ENCODE measurements at places on chromosomes 12 and 14.

DNA sequence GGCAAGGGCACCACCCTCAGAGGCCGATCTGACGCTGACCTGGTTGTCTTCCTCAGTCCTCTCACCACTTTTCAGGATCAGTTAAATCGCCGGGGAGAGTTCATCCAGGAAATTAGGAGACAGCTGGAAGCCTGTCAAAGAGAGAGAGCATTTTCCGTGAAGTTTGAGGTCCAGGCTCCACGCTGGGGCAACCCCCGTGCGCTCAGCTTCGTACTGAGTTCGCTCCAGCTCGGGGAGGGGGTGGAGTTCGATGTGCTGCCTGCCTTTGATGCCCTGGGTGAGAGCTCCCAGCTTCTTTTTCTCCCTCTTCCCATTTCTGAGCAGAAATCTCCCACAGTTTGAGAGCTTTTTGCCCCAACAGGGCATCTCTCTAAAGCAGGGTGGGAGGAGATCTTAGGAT, 1.8 kb downstream of the OAS1 start:
- DNase-seq: peak; percentile 47

DNA sequence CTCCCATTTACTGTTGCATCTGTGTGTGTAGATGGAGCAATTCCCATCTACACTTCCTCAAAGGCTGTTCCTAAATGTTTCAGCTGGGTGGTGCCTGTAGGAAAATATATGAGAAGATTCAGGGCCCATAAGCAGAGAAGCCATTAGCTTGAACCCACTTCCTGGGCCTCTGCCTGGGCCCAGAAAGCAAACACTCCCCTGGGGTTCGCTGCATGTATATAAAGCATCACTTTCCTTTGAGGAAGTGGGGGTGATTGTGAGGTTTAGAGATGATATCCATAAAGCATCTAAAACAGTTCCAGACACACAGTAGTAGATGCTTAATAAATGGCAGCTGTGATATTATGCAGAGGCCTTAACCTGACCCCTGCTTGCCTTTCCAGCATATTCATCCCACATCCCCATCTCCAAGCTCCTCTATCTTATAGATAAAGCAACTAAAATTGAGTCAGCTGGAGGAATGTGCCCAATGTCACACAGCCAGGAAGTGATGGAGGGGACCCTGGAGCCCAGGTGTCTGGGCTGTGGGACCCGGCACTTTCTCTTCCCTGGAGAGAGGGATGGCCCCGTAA, 280.0 kb upstream of the CRY1 start:
- no peak for DNase-seq

DNA sequence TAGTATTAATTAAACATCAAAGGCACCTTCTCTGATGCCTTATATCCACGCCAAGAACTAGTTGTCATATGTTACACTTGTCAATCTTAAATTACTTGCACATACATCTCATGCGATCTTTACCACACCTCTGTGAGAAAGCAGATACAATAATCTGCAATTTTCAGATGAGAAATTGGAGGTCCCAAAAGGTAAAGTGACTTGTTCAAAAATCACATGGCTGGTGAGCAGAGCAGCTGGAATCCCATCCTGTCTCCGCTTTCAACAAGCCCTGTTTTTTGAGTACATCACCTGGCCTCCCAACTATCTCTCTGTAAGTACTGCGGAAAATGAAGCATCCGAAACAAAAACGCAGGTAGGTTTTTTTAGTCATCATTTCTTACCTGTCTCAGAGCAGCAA, 203.4 kb upstream of the FOXN3 start:
- no peak for DNase-seq

DNA sequence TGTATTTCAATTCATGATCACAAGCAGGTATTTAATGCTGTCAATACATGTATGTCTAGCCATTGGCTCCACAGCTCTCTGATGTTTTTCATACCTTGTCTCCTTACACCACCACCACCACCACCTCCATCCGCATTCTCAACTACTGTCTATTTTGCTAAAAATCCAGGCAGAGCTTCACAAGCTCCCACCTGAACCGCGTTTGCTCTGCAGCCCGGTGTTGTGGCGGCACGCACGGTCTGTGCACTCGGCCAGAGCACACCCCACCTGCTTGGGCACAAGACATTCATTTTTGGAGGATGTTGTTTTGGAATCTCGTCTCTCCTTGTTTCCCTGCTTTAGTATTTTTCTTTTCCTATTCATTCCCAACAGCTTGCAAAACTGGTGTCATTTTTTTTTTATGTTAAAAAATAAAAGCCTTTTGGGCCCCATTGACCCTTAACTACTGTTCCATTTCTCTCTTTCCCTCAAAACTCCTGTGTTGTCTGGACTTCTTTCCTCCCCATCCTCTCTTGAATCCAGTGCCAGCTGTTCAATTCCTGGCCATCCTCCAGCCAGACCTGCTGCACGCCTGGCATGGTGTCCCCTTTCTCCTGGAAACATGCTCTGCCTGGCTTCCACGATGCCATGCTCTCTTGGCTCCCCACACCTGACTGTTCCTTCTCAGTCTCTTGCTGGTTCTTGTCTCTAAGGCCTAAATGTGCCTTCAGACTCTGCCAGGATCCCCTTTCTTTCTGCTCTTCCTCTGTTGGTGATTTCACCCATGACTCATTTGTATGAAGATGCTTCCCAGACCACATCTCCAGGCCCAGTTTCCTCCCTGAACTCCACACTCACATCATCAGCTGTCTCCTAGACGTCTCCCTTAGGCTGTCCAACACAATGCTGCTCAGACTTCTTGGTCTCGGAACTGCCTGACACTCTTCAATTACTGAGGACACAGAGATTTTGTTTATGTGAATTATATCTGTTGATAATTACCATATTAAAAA, 37.9 kb downstream of the PIWIL1 start:
- DNase-seq: no peak

DNA sequence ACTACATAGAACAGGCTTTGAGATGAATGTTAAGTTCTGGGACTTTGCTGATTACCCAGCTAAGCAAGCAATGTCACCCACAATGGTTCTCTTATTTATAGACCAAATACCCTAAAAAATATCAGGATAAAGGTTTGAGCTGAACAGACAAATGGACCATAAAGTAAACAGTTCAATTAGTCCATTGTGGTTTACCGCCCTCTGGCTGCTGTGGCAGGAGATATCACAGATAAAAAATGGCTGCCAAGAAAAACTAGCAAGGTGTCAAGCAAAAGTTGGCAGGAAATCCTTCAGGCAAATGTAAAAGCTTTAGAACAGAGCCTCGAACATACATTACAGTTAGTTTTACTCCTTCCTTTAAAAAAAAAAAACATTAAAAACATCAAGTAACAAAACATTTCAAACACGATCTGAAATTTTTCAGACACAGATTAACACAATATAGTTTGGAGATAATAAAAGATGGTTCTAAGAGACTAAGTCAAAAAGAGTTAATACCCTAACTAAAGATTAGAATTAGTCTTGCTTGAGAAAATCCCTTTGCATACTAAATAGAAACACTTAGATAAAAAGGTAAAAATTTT, 41.3 kb downstream of the MED13L start:
- DNase-seq: no peak

DNA sequence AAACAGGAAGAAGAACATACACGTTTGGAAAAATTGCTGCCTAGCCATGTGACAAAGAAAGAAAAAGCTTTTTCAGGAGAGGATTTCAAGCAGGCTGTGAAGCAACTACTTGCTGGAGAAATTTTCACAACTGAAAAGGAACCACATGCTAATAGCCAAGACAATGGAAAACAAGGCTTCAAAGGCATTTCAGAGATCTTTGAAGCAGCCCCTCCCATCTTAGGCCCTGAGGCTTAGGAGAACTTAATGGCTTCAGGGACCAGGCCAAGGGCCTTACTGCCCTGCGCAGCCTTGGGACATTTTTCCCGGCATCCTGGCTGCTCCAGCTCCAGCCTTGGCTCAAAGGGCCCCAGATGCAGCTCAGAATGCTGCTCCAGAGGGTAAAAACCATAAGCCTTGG, 255.9 kb upstream of the ARID2 start:
- no peak for DNase-seq

DNA sequence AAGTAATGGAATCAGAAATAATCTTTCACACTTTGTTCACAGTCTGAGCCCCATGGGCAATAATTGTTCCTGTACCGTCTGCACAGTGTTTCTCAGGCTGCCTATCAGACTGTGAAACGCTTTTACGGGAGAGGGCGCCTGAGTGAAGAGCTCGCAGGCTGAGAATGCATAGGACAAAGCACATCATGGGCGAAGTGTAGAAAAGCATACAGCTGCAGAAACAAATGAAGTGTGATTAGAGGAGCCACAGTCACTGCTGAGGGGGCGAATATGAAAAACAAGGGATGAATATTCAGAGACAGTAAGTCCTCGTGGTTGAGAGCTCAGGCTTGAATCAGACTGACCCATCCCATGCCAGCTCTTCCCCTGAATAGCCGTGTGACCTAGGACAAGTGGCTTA, 438.4 kb upstream of the DCN start:
- DNase-seq: no peak

- peak; percentile 93 for DNase-seq
These were observed 16.9 kb downstream of the ASB2 start for GRCh38 chr14:93959239-93960107.

DNA sequence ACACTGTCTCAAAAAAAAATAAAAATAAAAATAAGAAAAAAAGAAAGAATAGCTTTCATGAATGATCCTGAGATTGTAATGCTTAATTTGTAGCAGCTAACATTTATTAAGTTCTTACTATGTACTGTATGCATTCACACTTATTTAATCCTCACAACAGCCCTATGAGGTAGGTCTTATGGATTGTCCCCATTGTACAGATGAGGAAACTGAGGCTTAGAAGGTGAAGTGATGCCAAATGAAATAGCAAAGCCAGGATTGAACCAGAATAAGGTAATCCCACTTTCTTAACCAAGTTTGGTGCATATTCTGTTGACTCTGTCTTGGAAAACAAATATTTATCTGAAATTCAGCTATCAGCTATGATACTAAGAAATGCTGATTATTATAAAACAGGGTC, 2.1 kb downstream of the USP30 start:
- DNase-seq: no peak

GRCh38 chr14:53888535-53889386, 67.9 kb downstream of the BMP4 start:
- DNase-seq: no peak

GRCh38 chr12:132367071-132367851, 37.9 kb upstream of the GALNT9 start:
- DNase-seq: no peak

GRCh38 chr14:34103176-34103575, 152.3 kb upstream of the EGLN3 start:
- DNase-seq: no peak

DNA sequence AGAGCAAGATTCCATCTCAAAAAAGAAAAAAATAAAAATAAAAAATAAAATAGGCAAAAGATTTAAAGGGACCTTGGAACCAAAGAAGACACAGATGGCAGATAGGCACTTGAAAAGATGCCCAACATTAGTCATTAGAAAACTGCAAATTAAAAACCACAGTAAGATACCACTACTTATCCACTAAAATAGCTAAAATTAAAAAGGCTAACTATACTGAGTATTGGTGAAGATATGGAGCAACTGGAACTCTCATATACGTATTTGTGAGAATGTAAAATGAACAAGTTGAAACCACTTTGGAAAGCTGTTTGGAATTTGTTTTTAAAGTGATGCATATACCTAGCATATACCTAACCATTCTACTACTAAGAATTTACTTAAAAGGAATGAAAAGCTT, 22.3 kb downstream of the BLTP3B start:
- no peak for DNase-seq

GRCh38 chr12:13964666-13965065, 16.7 kb downstream of the GRIN2B start:
- no peak for DNase-seq

GRCh38 chr14:102817942-102818940, 41.0 kb downstream of the TRAF3 start:
- DNase-seq: no peak

DNA sequence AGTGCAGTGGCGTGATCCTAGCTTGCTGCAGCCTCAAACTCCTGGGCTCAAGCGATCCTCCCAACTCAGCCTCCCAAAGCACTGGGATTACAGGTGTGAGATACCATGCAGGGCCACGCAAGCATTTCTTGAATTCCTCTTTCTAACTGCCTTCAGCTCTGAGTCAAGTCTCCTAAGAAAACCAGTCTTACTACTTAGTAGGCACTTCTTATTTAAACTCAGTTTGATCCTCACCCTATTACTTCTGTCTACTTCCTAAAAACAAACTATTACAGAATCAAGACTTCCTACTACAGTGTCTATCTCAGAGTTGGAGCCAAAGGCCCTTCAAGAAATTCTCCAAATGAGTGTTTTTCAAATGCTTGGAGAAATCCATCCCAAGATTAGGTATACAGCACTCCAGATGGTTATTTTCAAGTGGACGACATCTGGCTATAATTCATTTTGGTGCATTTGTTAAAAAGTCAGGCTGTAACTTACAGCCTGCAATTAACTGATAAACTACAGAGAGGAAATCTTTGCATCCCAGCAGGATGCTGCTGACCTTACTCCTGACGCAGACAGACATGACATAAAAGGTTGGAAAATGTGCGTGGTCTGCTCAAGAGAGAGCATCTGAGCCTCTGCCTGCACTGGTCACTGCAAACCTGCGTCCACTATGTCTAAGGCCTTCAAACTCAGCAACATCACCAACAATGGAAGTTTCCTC, 34.7 kb downstream of the SSH1 start:
- DNase-seq: no peak

DNA sequence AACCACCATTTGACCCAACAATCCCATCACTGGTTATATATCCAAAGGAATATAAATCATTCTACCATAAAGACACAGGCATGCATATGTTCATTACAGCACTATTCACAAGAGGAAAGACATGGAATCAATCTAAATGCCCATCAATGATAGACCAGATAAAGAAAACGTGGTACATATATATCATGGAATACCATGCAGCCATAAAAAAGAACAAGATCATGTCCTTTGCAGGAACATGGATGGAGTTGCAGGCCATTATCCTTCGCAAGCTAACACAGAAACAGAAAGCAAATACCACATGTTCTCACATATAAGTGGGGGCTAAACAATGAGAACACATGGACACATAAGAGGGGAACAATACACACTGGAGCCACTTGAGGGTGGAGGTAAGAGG, 15.7 kb downstream of the CAPRIN2 start:
- DNase-seq: no peak

DNA sequence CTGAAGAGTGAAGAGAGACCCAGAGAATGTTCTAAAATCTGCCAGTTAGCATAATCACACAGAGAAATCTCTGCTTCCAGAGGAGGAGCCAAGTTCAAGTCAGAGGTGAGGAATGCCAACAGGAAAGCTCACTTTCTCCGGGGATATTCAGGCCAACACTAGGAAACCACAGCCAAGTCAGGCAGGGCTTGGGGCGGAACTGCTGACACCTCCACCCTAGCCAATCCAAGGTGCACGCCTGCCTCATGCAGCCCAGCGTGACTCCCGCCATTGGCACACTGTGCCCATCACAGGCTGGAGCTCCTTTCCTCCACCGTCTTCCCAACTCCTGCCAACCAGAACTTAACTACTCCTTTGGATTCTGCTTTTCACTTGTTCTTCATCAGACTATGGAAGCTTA, 374.3 kb upstream of the CCDC196 start:
- no peak for DNase-seq

GRCh38 chr12:2341871-2342270, 289.1 kb downstream of the CACNA1C start:
- no peak for DNase-seq

- DNase-seq: no peak
These were observed 40.7 kb upstream of the RIN3 start for GRCh38 chr14:92472860-92473259.

GRCh38 chr14:60777856-60778578, 43.5 kb downstream of the MNAT1 start:
- no peak for DNase-seq

All from activated T-cell treated with anti-CD3 and anti-CD28 coated beads, Interleukin-2, amount 50 U/mL, for 24 hours (primary cell).